ENCODE measurements at places on chromosomes 11 and 22. TPM values are rescaled to one million over a fixed set of nuclear protein-coding genes. Genes with fewer than 3 reads are reported as not detected.

The FDX1 gene
- polyA plus RNA-seq, result 15.5 TPM

The MS4A3 gene
- polyA plus RNA-seq, result not detected

- no peak for DNase-seq
Observed at GRCh38 chr22:30044881-30045493, 35.3 kb upstream of the HORMAD2 start.

GRCh38 chr11:17650127-17650911, 69.1 kb upstream of the MYOD1 start:
- DNase-seq, result no peak

GRCh38 chr11:121741761-121742361, 289.1 kb upstream of the SORL1-AS1 start:
- DNase-seq, result peak; percentile 92

- no peak for DNase-seq
Observed at GRCh38 chr11:103370076-103370475, 260.9 kb downstream of the DYNC2H1 start.

DNA sequence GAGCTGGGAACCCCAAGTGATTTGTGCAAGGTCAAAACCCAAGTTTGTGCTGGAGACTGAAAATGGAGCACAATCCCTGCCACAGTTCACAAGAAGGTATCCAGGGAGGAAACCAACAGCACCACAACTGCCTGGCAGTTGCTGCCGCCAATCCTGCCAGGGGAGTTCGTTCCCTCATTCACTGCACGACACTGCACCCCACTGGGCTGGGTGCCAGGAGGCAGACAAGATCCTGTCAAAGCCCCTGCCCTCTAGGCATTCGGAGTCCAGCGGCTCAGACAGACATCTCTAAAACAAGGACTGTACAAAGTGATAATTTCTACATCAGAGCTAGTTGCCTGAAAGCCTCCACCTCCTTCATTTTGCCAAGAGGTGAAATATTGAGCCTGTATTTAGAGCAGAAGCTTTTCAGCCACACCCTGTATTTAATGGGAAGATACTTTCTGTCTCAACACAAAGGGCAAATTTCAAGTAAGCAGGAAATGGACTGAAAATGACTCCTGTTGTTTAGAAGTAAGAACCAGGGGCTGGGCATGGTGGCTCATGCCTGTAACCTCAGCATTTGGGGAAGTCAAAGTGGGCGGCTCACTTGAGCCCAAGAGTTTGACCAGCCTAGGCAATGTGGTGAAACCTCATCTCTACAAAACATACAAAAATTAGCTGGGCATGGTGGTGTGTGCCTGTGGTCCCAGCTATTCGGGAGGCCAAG, 277.4 kb upstream of the NARS2 start:
- DNase-seq, result no peak

- DNase-seq, result no peak
Observed at GRCh38 chr11:35112056-35112845, 26.7 kb upstream of the CD44 start.

GRCh38 chr11:61963282-61964057, 4.0 kb downstream of the FTH1 start:
- peak; percentile 71 for DNase-seq

- peak; percentile 51 for DNase-seq
Observed at GRCh38 chr11:8277691-8278090, 14.0 kb upstream of the LMO1 start.

GRCh38 chr11:107631043-107631442, 40.1 kb downstream of the ELMOD1 start:
- no peak for DNase-seq

GRCh38 chr11:47176328-47177228, at the start of gene ARFGAP2:
TSS of gene ARFGAP2 (minus strand) at chr11:47176879. CDS start at chr11:47176853, 26 bp downstream.
- DNase-seq, result peak; percentile 98

GRCh38 chr11:35131886-35132285, 7.1 kb upstream of the CD44 start:
- DNase-seq, result no peak

GRCh38 chr11:99568808-99569207, 548.1 kb downstream of the CNTN5 start:
- no peak for DNase-seq

DNA sequence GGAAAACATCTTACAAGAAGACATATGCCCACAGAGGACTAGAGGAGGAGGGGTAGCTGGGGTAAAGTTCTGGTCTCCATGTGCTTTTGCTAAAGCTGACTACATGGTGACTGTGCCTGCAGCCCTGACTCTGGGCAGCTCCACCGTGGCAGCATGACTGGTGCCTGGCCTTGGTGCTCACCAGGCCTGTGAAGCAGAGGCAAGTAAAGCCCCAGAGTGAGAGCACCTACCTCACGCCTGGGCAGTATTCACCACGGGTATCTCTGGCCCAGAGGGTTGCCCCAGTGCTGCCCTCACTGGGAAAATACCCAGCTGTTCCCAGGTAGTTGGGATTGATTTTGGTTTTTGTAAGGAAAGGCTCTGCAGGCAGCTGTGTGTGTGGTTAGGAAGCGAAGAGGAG, 78.3 kb downstream of the CTTN start:
- peak; percentile 18 for DNase-seq
